ENCODE measurements at places on chromosomes 1 and 21. TPM values are rescaled to one million over a fixed set of nuclear protein-coding genes. Genes with fewer than 3 reads are reported as not detected.

Gene LORICRIN
- total RNA-seq: 0.22 TPM

Gene PLA2G5
- 1.9 TPM for total RNA-seq

Gene TENT5C
- total RNA-seq: 42.1 TPM

Gene NFIA
- total RNA-seq: 77.2 TPM

DNA sequence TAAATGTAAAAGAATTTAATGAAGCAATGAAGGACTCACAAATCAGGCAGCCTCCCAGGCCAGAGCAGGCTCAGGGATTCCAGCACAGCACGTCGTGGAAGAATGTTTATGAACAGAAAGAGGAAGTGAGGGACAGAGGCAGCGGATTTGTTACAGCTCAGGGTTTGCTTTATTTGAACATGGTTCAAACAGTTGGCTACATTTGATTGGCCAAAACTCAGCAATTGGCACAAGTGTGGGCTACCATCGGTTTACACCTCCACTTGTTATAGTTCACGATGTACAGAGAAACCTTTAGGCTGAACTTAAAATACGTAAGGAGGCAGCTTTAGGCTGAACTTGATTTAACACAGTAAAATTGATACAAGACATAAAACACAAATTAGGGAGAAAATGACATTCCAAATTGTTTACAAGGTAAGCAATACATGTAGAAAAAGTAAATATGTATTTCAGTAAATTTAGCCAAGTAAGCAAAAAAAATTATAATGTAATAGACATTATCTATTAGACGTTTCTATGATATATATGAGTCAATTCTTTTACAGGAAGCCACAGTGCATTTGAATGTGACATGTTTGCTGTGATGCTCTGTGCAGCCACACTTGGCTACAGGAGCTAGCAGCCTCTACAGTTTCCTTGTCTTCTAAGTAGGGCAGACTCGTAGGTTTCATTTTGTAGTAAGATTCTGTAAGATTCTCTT is 126.5 kb downstream of the ADSS2 start:
- no peaks in the 10 kb centered on the region for H3K36me3 ChIP-seq
- DNase-seq: no peak
- H3K27me3 ChIP-seq: no peaks in the 10 kb centered on the region
- no peak overlapping the region for H3K4me3 ChIP-seq
- no peak overlapping the region for H3K27ac ChIP-seq

DNA sequence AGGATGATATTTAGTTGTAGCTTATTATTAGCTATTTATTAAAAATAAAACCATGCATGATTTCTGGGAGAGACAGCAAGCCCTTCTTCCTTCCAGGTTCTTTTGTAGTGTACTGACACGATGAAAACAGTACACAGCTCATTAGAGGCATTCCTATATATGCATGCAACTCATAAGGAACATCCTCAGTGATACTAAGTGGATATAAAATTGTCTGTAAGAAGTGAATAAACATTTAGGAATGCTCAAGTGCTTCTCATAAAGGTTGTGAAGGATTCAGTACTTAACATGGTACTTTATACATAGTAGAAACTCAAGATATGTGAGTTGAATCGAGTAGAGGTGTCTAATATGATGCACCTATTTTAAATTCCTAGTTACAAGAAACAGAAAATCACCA is 287.7 kb downstream of the SDCCAG8 start:
- H3K36me3 ChIP-seq: peaks cover 5% of the 10 kb centered on the region
- no peak overlapping the region for H3K27ac ChIP-seq
- no peak for DNase-seq
- H3K4me1 ChIP-seq: no peaks in the 10 kb centered on the region
- no peak overlapping the region for H3K4me3 ChIP-seq
- H3K27me3 ChIP-seq: no peaks in the 10 kb centered on the region

DNA sequence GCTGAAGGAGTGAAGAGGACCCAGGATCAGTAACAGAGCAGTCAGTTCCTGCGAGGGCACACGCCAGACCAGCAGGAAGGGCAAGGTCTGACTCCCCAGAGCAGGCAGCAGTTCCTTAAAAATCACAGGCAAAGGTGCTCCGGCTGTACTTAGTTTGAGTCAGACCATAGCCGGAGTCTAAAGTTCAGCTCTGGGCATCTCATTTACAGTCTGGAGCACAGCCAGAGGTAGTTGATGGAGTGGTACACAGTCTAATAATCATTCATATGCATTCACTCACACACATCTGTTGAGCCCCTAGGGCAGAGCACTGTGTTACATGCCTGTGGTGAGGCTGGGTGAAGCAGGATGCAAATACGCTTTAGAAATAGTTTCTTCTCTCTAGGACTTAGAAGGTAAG is 7.3 kb upstream of the AMIGO1 start:
- H3K27me3 ChIP-seq: peaks cover 6% of the 10 kb centered on the region
- H3K36me3 ChIP-seq: no peaks in the 10 kb centered on the region
- H3K27ac ChIP-seq: no peak overlapping the region
- no peak for DNase-seq

DNA sequence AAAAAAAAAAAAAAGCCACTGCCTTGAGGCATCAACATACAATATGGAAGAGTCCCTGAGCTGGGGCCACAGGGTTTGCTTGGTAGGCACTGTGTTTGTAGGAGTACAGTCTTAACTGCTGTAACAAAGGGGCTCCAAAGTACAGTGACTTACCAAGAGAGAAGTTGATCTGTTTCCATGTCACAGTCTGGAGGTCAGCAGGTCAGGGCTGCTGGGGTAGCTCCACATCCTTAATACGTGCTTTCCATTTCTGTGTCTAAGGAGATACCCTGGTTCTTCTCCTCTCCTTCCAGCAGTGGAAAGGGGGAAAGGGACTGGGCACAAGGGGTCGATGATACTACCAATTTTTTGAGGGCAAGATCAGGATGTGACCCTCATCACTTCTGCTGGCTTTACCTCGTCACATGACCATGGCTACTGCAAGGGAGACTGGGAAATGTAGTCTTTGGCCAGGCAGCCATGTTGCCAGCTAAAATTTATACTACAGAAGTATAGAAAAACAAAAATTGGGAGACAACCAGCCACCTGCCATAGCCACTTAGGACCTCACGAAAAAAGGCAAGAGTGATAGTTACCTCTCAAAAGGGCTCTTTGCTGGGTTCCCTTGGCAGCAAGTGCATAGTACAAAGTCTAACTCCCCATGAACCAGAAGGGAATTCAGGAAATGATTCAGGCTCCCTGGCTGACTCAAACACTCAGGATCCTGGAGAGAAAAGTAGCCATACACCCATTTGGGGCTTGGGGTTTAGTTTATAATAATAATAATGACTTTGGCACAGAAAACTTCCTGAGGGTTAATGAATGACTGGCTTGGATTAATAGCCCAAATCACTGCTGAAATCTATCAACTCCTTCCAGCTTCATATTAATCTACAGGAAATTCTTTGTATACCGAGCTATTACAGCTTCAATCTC is 52.7 kb upstream of the ATP5PO start:
- H3K27me3 ChIP-seq: no peaks in the 10 kb centered on the region
- H3K4me1 ChIP-seq: no peaks in the 10 kb centered on the region
- H3K4me3 ChIP-seq: no peak overlapping the region
- no peak overlapping the region for H3K27ac ChIP-seq
- peak; percentile 30 for DNase-seq

DNA sequence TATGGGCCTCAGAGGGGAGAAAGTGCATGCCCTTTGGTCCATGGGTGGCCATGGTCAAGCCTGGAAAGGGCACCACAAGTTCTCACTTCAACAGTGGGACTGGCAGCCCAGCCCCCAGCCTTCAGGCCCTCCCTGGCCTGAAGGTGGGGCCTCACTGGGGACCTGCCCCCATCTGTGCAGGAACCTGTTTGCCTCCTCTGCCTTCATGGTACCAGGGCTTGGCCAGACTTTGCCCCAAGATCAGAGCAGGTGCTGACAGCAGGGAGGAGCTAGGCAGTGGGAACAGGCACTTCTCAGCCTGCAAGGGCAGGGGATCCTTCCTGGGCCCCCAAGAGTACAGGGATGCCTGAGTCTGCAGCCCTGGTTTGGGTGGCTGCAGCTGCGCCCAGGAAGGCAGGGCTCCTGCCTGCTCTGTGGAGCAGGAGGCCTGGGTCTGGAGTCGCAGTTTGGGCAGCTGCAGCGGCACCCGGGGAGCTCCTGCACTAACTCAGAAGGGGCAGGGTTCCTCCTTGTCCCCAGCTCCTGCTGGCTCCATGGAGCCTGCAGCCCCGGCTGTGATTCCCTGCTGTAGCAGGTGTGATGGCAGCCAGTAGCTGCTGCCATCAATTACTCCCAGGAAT is 460.1 kb upstream of the NCAM2 start:
- H3K4me3 ChIP-seq: no peak overlapping the region
- no peak overlapping the region for H3K27ac ChIP-seq
- H3K36me3 ChIP-seq: no peaks in the 10 kb centered on the region
- H3K4me1 ChIP-seq: no peaks in the 10 kb centered on the region
- no peak for DNase-seq

GRCh38 chr1:43786201-43786958 is 79.0 kb downstream of the ST3GAL3 start:
- H3K36me3 ChIP-seq: no peaks in the 10 kb centered on the region
- no peaks in the 10 kb centered on the region for H3K4me1 ChIP-seq
- H3K4me3 ChIP-seq: no peak overlapping the region
- no peaks in the 10 kb centered on the region for H3K27me3 ChIP-seq
- DNase-seq: no peak

DNA sequence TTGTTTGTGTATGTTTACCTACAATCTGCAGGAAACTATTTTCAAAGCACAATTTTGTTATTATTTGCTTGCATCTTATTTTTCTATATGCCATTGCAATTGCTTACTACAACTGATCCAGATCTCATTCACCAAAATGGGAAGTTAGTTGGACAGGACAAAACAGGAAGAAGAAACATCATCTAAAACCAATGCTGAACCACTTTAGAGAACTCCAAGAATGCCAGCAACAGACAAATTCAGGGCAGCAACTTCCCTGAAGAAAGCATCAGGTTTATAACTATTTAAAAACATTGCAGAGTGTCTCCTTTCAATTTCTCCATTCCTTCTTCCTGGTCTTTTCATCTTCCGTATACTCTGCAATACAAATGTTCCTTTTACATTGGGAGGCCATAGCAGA is 82.4 kb upstream of the SMYD2 start:
- H3K4me1 ChIP-seq: no peaks in the 10 kb centered on the region
- no peak overlapping the region for H3K27ac ChIP-seq
- no peak overlapping the region for H3K4me3 ChIP-seq
- H3K27me3 ChIP-seq: no peaks in the 10 kb centered on the region
- no peak for DNase-seq

DNA sequence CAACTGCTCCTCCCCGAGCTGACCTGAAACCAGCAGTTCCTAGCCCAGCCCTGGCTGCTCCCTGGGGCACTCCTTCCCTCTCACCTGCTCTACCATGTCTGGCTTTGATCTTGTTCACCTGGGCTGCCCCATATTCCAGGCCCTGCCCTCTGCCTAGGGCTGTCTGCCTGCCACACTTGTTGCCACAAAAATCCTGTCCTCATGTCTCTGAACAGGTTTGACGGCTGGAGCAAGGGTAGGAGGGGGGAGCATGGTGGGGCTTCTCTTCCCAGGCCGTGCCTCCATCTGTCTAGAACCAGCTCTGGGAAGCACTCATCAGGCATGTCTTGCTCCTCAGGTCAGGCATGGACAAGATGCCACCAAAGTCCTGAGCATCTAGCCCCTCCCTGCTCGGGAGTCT is 44.3 kb upstream of the WNT2B start:
- H3K4me3 ChIP-seq: no peak overlapping the region
- peak overlapping the region; percentile 8 for H3K27ac ChIP-seq
- no peaks in the 10 kb centered on the region for H3K36me3 ChIP-seq
- H3K4me1 ChIP-seq: peaks cover 22% of the 10 kb centered on the region
- no peak for DNase-seq

- no peaks in the 10 kb centered on the region for H3K27me3 ChIP-seq
- no peaks in the 10 kb centered on the region for H3K4me1 ChIP-seq
- H3K27ac ChIP-seq: no peak overlapping the region
- no peak for DNase-seq
These were observed 7.0 kb upstream of the RWDD3 start for GRCh38 chr1:95226781-95227660.

- no peaks in the 10 kb centered on the region for H3K36me3 ChIP-seq
- peaks cover 20% of the 10 kb centered on the region for H3K4me1 ChIP-seq
- peak within 1 kb of the TSS; percentile 34 for H3K27ac ChIP-seq
- peaks cover 31% of the 10 kb centered on the region for H3K27me3 ChIP-seq
These were observed at the start of gene C2CD4D for GRCh38 chr1:151839457-151840403. C2CD4D (minus strand) TSS chr1:151839820; CDS start chr1:151838989, 831 bp downstream.

Data from spinal cord (tissue), 10 donors.